ENCODE measurements at places on chromosomes 4 and X.
A peak's percentile ranks its signal among the peaks of the same experiment; 100 is the strongest.

DNA sequence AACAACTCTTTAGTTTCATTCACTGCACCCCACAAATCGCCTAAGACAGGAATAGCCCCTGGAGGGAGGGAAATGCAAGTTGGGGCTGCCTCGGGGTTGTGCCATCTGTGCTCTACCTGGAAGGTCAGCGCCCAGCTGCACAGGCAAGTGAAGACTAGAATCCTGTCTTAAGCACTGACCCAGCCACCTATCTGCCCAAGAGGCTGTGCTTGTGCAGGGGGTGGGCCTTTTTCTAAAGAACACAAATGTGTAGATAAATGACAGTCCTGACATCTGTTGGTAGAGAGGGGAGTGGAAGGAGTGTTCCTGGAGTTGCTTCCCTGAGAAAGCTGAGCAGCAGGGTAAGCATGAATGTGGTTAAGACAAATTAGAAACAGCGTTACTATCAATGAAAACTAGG is 15.7 kb downstream of the ZNF518B start:
- no peak for DNase-seq

GRCh38 chrX:9110808-9111207 is 76.9 kb upstream of the FAM9B start:
- DNase-seq = no peak

- DNase-seq = no peak
Measured at GRCh38 chr4:170052919-170053318, 26.7 kb upstream of the MFAP3L start.

DNA sequence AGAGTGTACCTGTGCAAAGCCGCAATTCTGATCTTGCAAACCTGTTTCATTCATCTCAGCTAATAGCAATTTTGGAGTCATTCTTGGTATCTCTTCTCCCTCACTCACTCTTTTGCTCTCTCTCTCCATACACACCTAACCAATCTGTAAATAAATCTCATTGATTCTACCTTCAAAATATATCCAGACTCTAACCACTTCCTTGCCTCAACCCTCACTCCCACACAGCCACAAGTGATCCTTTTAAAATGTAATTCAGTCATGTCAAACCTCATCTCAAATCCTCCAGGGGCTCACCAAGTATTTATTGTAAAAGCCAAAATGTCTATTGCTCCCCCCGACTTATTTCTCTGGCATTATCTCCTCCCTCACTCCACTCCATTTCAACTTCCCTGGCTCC is 51.7 kb upstream of the SLC10A4 start:
- no peak for DNase-seq

GRCh38 chrX:129116676-129117470 is 406.4 kb downstream of the SMARCA1 start:
- DNase-seq = no peak

DNA sequence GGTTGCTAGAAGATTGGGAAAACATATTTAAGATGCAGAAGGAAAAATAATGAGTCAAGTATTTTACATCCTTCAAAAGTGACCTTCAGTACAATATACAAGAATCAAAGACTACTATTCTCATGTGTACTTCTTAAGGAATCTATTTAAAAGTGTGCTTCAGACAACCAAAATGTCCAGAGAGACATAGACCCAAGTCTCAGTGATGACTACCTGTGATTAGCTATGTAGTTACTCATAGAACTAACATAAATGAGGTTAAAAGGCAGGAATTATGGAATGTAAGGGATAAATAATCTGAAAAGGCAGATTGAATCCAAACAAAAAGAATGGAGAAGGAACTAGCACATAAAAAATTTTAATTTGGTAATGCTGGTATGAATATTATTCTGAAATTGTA is 634.7 kb upstream of the FAM241A start:
- DNase-seq = no peak

DNA sequence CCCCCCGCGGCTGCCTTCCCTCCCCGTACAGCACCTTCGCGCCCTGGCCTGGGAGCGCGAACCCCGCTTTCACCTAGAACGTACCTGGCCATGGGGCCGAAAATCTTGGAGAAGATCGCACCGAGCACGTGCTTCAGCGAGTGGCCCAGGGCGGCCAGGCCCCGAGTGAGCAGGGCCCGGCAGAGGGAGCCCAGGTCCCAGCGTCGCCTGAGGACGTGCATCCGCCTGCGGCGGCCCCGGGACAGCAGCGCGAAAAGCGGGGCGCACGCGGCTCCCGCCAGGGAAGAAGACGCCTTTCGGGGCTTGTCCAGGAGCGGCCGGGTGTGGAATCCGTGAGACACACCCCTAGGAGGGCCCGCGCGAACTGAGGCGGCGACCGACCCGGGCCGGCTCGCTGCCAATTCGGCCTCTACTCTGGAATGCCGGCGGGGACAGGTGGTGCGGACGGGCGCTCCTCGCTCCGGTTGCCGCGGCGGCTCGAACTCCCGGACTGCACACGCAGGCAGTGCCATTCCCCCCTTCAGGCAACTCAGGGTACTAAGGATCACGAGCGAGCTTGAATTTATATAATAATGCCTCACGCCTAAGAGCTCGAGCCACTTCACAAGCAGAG is at the start of gene HS6ST2:
TSS of gene HS6ST2 (minus strand) at position 539 of the 613 bp plus-strand sequence.
- no peak for DNase-seq

DNA sequence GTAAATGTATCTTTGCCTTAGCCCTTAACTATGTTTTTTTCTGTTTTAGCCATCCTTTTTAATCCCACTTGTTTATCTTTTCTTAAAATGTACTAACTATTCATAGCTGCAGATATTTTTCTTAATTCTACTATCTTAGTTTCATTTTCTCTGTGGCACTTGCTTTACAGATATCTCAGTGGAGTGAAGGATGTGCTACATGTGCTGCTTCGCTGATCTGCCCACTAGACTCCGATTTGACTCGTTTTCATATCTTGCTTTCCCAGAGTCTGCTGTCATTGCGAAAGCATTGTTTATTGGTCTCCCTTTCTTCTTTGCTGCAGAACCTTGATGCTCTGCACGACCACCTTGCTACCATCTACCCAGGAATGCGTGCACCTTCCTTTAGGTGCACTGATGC is 30.6 kb downstream of the GUCY1B1 start:
- DNase-seq = no peak

- DNase-seq = peak; percentile 68
Measured at GRCh38 chr4:37970702-37971101, 10.5 kb downstream of the PTTG2 start.

- DNase-seq = no peak
Measured at GRCh38 chrX:39472161-39472560, 625.6 kb downstream of the BCOR start.

- DNase-seq = peak; percentile 54
Measured at GRCh38 chrX:106481341-106481740, 130.4 kb upstream of the RADX start.

- DNase-seq = no peak
Measured at GRCh38 chr4:152530600-152530999, 5.3 kb downstream of the FBXW7 start.

DNA sequence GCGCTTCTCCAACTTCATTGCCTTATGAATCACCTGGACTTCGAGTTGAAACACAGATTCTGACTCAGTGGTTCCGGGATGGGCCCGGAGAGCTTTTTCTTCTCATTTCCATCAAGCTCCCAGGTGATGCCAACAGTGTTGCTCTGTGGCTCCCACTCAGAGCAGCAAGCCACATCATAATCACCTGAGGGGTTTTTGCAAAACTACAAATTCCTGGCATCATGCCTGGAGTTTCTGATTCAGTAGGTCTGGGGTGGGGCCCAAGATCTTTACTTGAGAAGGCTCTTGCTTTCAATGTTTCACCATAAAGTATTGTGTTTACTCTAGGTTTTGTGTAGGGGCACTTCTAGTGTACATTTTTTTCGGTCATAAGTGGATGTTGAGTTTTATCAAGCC is 7.0 kb downstream of the MTM1 start:
- peak; percentile 54 for DNase-seq

DNA sequence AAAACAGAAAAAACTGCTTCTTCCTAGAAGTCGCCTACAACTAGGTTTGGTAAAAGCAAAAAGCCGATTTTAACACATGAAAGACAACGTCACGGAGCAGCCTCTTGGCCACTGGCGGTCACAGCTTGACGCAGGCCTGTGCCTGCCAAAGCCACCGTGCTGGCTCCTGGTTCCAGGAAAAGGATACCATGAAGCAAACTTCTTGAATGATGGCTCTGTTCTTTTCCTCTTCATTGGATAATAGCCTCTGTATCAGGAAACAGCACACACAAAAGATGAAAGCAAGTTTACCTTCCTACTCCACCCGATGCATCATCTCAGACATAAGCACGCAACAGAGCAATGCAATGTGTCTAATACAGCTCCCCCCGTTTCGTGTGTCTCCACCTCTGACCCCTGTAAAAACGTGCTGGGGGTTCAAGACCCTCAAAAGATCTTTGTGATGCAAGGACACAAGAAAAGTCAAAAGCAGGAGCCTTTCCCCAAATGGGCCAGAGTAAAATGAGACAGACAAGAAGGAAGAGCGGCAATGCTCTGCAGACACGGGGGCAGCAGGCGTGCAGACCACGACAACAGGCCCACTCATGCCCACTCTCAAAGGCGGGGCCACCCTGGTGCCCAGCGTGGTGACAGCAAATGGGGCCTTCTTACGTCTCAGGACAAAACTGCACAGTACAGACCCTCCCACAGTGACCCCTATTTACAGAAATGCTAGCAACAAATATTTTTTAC is 19.4 kb downstream of the GAK start:
- no peak for DNase-seq

DNA sequence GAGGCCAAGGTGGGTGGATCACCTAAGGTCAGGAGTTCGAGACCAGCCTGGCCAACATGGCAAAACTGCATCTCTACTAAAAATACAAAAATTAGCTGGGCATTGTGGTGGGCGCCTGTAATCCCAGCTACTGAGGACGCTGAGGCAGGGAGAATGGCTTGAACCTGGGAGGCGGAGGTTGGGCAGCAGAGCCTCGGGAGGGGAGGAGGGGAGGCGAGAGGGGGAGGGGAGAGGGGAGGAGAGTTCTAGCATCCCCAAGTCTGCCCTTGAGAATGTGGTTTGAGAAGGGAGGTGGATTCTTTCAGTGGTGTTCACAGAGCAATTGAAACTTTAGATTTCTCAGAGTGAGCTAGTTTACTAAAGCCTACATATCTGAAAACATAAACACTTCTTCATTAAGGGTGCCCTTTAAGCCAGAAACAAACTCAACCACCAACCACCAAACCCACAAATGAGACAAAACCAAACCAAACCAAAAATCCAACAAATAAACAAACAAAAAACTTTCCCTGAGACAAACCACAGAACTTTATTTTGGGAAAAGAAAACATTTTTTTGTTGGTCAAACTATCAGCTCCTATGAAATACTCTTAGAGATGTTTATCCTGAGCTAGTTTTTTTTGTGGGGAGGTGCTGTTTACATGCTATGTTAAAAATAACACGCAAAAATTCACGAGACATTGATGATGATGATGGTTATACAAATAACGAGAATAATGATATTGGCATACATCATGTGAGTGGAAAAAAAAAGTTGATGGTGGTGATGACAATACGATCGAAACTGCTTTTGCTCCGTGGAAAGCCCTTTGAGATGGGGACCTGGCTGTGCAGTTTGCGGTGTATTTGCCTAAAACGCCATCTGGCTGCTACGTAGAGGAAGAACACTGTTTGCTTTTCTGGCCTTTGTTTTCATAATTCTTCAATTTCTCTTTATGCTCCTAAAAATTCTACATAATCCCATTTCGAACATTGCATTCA is 98.2 kb upstream of the PRKX start:
- peak; percentile 65 for DNase-seq

DNA sequence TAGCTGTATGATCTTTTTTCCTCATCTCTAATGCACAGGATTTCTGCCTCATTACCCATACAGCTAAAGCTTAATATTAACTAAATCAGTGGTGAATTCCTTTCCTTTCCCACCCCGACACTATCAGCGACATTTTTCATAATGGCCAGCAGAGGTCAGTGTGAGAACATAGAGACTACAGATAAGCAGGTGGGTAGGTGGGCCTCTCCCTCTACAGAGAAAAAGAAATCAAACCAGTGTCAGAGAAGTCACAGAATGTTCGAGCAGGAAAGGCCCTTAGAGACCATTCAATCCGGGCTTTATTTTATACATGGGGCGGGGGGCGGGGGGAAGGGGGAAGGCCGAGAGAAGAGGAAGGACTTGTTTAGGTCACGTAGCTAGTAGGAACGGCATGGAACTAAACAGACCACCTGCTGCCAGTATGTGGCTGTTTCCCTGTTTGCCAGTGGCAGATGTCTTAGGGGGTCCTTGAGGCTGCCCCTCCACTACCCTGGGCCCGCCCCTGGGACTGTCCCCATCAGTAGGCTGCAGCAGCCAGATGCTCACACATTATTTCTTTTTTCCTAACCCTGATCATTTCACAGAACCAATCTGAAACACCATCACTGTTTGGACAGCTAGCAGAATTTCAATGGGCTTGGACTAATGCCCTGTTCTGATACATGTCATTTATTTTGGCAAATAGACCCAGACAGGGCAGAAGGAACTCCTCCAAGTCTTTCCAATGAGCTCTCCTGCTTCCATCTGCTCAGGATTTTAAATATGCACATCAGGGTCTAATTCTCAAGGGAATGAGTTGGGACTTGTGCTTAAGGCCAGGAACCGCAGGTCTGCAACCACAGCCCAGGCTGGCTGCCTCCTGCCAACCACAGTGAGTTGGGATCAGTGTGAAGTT is 133.4 kb downstream of the ATG4A start:
- peak; percentile 0 for DNase-seq

DNA sequence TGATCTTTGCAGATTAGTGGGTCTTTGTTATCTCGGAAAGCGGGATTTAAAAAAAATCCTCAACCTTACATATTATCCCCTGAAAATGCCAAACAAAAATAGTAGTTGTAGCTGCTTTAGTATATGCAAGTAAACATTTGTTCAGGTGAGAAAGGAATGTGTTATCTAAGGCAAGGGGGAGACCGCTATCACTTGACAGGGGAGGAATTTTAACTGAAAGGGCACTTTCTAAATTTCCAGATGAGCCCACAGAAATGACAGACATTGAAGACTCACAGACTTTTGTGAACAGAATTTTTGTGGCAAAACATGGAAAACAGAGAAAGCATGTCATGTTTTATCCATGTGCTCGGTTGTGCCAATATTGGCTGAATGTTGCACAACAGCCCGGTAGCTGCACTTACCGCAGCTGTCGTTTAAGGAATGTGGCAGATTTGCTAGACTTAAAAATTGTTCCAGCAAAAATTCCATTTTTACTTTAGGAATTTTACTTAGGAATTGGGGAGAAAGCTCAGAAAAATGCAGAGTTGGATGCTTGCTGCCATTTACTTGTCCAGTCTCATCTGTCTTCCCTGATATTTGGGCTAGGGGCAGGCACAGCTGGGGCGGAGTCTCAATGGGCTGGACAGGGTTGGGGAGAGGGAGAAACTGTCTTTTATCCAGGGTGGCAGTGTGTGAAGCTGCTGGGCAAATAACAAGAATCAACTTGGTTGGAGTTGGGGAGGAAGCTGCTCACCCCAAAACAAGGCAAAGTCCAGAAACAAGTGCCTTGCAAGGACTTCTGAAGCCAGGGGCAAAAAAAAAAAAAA is 94.6 kb upstream of the RPS6KA3 start:
- no peak for DNase-seq

DNA sequence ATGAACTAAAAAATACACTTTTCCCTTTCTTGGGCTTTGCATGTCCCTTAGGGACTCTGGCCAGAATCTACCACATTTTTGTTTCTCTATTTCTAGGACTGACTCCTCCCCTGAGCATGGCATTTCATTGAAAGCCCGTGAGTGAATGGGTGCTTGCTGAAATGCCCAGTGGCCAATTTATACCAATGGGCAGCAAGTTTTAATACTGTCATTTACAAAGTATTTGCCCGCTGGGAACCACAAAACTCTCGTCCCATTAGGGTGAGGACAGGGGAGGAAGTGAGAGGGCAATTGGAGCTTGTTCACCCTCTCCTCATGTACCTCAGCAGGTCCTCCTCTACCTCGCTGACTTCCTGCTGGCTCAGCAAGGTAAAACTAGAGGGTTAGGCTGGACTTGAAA is 1.1 kb downstream of the SRPX2 start:
- DNase-seq = no peak

GRCh38 chrX:106905064-106905708 is 2.0 kb upstream of the RIPPLY1 start:
- DNase-seq = no peak

Measured in CD4-positive, alpha-beta T cell treated with Interleukin-12 subunit alpha and Interleukin-12 subunit beta, for 1 hour (primary cell).